ENCODE measurements at places on chromosomes 6 and 20.

GRCh38 chr20:23946206-23946605 is 42.4 kb downstream of the GGTLC1 start:
- DNase-seq = no peak

DNA sequence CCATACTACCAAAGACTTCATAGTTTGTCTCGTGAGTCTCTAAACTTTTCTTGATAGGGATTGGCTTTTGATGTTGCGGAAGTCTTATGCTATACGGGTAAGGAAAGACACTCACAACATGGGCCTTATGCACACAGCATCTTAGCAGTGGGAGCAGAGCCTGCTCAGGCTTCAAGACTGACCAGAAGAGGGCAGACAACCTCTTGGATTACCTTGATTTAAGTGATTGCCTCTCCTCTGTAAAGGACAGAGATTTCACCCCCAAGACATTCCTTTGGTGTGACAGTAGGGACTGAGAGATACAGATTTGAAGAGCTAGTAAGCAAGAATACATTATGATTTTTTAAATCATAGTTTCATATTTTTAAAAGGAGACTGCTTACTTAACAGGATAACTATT is 71.0 kb upstream of the SAMD3 start:
- DNase-seq = no peak

- DNase-seq = no peak
Measured at GRCh38 chr6:106535012-106535411, 94.3 kb downstream of the RTN4IP1 start.

GRCh38 chr20:3714092-3714491 is 1.7 kb upstream of the SIGLEC1 start:
- DNase-seq = no peak

GRCh38 chr6:165702669-165703068 is 39.6 kb upstream of the PDE10A start:
- DNase-seq = no peak

DNA sequence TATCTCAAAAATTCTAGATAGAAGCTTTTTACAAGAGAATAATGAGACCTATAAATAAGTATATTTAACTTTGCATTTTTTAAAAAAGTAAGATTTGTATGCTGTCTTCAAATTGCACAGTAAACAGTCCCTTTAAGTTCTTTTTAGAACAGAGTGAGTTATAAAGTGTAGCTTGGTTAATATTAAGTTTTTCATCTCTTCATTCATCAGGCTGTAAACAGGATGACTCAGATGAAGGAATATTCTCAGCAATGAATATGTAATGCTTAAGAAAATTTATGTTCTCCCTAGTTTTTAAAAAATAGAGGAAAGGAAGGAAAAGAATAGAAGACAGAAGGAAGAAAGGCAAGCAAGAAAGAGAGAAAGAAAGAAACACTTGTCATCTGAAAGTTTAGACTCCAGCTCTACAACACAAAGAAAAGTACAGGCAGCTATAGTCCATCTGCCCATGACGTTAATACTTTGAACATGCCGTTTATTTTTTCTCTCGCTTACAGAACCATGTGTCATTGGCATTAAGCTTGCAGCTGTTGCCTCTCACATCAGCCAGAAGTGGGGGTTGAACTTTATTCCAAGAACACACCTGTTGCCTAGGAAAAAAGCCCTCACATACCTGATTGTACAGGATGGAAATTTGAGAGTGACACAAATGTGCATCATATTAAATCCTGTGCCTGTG is 36.1 kb downstream of the CAP2 start:
- peak; percentile 8 for DNase-seq

GRCh38 chr6:103617642-103618041 is 1242.1 kb downstream of the HACE1 start:
- DNase-seq = no peak

GRCh38 chr6:3391902-3392458 is 64.9 kb downstream of the SLC22A23 start:
- no peak for DNase-seq

DNA sequence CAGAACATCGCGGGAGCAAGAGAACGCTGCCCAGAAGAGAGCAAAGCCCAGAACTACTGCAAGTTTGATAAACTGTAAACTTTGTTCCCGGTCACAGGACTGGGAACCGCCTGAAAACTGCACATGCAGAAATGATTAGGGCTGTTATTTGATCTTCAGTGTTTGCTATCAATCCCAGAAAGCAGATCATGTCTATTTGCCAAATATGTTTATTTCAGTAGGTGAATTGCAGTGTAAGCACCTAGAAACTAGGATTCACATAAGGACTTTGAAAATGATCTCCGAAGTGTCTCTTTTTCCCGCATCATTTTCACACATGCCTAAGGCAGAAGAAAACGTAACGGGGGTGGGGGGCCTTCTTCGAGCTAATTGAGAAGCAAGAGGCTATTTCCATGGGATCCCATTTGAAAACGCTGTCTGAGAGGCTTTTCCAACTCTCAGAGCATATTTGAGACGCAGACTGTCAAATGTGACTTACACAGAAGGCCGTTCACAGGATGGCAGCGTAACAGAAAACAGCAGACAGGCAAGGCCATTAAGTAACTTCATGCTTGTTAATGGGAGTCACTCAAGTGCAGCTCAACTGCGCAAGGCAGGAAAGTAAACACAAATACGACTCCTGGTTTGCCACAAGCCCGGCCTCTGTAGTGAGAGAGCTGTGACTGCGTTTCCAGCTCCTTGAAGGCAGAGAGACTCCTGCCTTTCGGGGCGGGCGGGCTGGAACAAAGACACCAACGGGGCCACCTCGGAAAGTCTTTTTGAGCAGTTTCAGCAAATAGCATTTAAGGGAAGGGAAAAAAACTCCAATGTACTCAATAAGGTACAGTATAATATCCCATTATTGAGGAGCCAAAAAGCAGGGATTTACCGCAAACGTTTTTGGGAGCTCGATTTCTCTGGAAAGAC is 144.7 kb upstream of the ZNF217 start:
- peak; percentile 87 for DNase-seq

DNA sequence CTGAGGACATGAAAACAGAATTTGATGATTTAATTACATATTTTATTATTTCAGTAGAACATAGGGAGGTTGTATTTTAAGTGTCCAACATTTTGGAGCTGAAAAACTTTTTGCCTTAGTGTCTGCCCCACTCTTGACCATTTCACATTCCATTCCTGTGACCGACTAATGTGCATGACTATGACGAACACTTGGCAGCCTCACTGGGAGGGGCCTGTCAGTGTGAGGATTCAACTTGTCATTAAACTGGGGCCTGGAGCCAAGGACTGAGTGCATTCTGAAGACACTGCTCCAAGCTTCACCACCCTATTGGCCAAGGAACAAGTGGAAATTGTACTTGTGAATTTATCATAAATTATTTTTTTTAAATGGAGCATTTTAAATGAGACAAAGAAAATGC is 661.3 kb downstream of the BCKDHB start:
- no peak for DNase-seq

- no peak for DNase-seq
Measured at GRCh38 chr20:21832442-21833385, 127.2 kb downstream of the PAX1 start.

DNA sequence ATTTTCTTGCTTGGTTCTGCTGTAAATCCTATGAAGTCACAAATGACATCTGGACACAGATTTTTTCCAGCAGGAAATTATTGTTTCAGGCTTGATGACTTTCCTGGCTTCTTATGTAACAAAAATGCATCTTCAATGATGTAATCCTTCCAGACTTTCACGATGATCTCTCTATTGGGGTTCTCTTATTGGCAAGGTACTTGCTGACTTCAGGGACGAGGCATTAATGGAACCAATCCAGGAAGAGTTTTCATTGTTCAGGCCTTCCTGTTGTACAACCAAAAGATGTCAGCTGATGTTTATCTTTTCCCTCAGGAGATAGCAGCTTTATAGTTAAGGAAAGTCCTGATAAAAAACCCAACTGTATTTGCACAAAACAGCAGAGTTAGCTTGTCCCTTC is 118.5 kb upstream of the MMS22L start:
- DNase-seq = no peak

GRCh38 chr6:164897523-164898235 is 411.7 kb downstream of the C6orf118 start:
- no peak for DNase-seq

- DNase-seq = no peak
Measured at GRCh38 chr6:14964556-14965270, 281.2 kb upstream of the JARID2 start.

DNA sequence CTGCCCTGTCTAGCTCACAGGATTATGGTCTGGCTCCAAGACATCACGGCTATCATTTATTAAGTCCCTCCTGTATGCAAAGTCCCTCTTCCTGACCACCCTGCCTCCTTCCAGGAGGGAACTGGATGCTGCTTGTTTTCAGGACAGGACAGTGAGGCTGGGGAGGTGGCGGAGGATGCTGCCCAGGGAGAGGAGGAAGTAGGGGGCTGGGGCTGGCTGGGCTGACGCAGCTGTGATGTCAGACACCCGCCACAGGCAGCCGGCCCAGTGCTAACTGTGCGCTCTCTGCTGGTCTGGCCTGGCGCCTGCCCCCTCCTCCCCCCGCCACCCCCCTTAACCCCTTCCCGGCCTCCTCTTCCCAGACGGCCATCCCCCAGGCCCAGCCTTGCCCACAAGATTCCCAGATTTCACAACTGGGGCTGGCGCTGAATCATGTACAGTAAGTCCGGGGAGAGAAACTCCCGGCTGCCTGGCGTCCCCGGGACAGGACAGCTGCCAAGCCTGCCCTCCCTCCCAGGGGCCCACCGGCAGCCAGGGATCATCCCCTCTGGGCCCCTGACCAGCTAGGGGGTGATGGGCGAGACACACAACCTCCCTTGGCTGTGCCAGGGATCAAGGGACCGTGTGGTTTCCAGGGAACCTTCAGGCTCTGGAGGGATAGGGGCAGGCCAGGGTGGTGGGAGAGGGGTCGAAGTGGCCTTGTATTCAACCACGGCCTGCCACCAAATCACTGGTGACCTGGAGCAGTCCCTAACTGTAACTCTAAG is 118.1 kb downstream of the CEBPB start:
- no peak for DNase-seq

DNA sequence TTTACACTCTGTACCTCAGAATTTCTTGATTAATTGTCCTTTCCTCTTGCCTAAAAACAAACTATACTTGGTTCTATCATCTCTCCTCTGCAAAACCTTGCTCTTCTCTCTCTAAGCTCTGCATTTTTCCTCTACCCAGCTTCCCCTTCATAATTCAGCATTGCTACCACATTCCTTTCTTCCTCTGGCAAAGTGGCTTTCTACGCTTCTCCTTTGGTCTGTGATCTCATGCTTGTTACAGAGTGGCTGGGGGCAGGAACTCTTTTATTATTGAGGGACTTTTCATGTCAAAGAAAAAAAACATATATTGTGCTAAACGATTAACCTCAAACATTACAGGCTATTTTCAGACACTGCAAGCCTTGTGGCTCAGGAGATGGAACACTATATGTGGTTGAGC is 333.3 kb upstream of the KCNQ5 start:
- no peak for DNase-seq

- DNase-seq = no peak
Measured at GRCh38 chr6:11609324-11610071, 71.9 kb downstream of the TMEM170B start.

DNA sequence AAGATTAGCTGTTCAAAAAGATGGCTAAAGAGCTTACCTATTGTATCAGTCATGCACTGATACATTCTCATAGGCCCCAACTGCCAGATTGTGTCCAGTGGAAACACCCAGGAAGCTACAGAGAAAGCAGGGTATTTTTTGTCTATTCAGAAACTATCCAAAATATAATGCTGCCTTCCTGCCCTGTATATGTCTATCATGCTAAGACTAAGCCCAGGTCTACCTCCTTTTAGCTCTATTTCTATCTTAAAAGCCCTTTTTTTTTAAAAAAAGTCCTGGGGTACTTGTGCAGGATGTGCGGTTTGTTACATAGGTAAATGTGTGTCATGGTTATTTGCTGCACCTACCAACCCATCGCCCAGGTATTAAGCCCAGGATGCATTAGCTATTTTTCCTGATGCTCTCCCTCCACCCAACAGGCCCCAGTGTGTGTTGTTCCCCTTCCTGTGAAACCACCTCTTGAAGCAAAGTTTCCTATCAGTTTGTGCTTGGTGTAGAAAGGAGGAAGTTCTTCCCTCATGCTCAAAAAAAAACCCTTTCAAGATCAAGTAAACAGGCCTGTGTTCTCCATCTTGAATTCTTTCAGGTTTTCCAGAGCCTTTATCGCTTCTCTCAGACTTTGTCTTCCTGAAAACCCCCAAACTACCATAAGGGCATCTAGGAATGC is 514 bp downstream of the DEFB129 start:
- no peak for DNase-seq

GRCh38 chr20:50982363-50982762 is 23.7 kb downstream of the MOCS3 start:
- DNase-seq = no peak

- DNase-seq = no peak
Measured at GRCh38 chr6:169800116-169800667, 48.8 kb downstream of the ERMARD start.

DNA sequence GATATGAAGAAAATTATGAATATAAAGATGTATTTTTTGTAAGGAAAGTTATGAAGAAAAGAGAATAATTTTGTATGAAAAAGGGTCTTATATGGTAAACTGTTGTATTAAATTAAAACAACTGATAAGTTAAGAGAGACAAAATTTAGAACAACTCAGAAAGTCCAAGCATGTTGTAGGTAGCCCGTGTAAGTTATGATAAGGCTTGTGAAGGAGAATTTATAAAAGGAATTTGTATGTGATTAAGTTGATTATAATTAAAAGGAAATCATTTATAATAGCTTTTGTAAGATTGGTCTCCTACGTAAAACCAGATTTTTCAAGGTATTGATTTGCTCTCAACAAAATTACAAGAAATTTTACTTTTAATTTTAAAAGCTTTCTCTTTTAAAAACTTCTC is 1579.3 kb downstream of the HACE1 start:
- no peak for DNase-seq

GRCh38 chr6:3297909-3298308 is 39.2 kb downstream of the PSMG4 start:
- DNase-seq = no peak

GRCh38 chr6:79134699-79135474 is 56.8 kb upstream of the PHIP start:
- DNase-seq = no peak

- DNase-seq = no peak
Measured at GRCh38 chr20:33803921-33804337, 7.2 kb upstream of the CHMP4B start.

DNA sequence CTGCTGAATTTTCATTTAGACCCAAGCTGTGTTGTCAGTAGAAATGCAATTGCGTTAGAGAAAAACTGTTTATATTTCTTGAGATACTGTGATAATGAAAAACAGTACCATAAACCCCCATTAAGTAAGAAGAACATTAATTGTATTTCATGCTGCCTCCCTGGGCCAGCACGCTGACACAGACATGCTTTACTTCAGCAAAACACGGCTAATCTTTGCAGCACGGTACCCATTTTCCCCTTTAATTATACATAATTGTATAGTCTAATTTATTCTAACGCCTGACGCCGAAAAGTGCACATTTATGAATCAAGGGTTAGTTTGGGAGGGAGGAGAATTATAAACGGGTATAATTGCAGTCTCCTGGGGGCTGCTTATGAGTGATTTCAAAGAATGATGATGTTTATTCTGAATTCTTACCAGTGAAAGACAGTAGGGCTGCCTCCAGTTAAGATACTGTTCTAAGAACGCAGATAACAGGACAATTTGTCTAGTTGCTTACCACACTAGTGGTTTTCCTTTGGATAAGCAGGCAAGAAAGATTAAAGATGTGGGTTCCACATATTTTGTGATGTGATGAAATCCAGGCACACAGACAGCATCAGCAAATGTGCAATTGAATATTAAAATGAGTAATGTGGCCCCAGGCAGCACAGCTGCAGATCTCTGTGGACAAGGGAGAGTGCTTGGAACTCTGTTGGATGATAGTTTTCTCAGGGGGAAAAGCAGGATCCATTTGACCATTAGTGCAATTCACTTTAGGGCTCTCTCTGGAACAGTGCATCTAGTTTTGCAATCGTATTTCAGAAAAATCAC is 4.7 kb upstream of the SULF2 start:
- no peak for DNase-seq
